HFFc6 (cell line): ENCODE measurements at places on chromosomes 5 and 9. TPM values are rescaled to one million over a fixed set of nuclear protein-coding genes. Genes with fewer than 3 reads are reported as not detected.
A peak's percentile ranks its signal among the peaks of the same experiment; 100 is the strongest.

GRCh38 chr5:129362456-129362855 lies 97.6 kb upstream of the ADAMTS19 start:
- no peak for DNase-seq

DNA sequence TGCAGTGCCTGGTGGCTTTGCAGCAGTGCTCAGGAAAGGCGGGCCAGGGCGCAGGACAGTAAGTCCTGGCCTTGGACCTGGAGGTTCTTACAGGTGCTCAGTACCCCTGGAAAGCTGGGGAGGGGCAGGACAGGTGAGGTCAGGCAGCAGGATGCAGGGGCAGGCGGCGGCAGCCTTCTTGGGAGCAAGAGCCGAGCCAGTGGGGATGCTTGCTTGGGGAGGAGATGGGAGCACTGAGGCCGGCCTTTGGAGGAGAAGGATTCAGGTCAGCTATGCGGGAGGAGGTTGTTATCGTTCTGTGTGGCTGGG lies 98.0 kb downstream of the COL5A1 start:
- DNase-seq: no peak

Gene PCDHB12
- total RNA-seq: 0.51 to 0.66 TPM (median 0.64 TPM) in 3 replicates

Gene IL5
- not detected in 3 replicates for total RNA-seq

- DNase-seq: peak; percentile 28
Observed at GRCh38 chr5:169429044-169429443, 128.1 kb upstream of the SLIT3 start.

DNA sequence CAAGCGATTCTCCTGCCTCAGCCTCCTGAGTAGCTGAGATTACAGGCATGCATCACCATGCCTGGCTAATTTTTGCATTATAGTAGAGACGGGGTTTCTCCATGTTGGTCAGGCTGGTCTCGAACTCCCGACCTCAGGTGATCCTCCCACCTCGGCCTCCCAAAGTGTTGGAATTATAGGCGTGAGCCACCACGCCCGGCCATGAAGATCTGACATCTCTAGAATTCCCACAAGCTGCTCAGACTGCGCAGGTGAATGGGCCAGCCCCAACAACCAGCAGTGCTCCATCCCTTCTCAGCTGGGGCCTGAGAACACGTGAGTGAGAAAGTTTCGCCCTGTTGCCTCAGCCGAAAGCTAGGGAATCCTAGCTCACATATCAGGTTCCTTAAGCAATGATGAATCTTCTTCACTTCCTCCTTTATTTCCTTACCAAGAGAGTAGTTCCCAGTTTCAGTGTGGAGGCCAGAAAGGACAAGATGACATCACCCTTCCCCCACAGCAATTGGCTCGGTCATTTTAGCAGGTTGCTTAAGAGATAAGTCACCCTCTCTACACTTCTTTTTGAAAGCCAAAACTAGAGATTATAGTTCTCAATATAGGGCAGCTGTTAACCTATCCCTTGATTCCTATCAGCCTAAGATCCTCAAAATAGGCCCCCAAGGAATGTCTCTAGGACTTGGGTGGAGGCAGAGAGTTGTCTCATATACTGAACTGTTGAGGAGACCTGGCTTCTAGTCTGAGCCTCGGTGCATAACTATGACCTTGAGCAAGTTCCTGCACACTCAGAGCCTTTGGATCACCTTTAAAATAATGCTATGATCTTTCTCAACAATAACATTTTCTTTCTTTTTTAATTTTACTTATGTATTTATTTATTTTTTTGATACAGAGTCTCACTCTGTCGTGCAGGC lies 23.9 kb upstream of the PPP2CA start:
- no peak for DNase-seq
